ENCODE measurements at places on chromosomes 5 and 9.

GRCh38 chr5:141373673-141374317, at the start of gene PCDHGA6:
PCDHGA6 (plus strand) TSS chr5:141373891; CDS start chr5:141374084, 193 bp downstream.
- peak; percentile 59 for DNase-seq

DNA sequence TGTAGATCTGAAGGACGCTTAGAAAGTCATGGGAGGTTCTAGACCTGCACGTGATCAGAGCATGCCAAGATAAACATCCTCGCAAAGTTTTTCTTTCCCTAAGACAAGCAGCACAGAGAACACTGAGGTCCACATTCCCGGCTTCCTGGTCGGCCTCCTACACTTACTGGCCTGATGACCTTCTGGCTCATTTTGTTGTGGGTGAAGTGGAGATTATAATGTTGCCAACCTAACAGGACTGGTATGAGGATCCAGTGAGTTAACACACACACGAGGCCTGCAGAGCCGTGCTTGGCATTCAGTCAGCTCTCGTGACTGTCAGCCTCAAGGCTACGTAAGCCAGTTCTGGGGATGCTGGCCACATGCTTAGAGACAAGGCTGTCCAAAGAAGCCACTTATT, 186.0 kb downstream of the TENT4A start:
- DNase-seq = peak; percentile 80

DNA sequence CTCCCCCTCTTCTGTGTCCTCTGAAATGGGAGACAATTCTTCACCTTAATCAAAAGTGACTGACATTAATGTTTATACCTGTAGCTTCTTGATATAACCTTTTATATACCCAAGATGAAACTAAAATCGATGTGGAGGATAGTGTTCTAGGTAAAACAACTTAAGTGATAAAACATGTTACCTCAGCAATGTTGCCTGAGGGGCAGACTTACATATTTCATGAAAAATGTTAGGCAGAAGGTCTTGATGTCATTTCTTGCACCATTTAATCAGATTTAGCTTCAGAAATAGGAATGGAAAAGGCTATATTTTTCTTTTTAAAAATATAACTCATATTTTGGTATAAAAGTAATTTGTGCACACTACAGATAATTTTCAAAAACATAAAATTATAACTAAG, 22.7 kb upstream of the MACIR start:
- DNase-seq = no peak

GRCh38 chr5:8550921-8551320, 682.0 kb downstream of the MTRR start:
- peak; percentile 58 for DNase-seq

DNA sequence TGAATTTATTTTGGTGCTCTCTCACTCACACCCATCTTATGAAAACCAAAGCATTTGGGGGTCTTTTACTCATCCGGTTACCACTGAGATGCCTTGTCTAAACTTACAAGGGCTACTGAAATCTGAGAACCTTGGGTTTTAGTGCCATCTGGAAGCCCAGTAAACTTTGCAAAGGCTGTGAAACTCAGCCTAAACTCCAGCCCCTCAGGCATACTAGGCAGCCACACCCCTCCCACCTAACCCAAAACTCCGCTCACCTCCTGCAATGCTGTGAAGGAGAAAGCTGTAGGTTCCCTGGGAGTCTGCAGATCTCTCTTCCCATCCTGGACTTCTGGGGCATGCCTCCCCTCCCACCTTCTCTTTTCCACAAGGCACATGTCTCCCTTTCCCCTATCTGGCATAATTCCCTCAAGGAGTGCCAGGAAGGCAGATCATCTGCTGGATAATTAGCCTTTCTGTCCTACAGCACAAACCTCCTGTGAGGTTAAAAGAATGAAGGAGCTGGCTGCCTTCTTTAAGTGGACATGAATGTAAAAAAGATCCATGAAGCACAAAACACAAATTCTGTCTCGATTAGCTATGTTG, 71.5 kb upstream of the ANXA1 start:
- DNase-seq = no peak

DNA sequence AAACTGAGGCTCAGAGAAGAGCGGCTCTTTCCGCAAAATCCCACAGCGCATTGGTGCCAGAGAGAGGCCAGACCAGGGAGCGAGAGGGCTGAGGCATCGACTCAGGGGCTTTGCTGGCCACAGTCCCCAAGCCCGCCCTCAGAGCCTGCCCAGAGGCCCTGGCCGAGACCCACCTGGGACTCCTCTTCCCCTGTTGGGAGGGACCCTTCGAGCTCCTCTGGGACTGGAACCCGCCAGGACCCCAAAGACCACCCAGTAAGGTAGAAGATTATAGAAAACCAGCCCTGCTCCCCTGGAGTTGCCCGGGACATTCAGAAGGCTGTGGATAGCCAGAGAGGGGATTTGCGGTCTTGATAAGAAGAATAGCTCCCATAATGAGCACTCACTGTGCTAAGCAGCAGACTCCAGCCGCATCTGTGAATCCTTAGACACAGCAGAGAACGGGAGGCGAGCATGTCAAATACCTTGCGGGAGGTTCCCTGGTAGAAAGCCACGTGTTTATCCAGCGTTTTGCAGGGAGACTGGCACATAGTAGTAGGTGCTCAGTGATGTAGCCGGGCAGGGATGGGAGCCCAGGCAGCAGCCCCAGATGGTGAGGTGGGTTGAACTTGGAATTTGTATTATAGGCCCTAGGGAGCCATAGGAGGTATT, 651 bp upstream of the AK1 start:
- no peak for DNase-seq

- DNase-seq = no peak
Observed at GRCh38 chr5:98635656-98636055, 137.8 kb upstream of the RGMB start.

DNA sequence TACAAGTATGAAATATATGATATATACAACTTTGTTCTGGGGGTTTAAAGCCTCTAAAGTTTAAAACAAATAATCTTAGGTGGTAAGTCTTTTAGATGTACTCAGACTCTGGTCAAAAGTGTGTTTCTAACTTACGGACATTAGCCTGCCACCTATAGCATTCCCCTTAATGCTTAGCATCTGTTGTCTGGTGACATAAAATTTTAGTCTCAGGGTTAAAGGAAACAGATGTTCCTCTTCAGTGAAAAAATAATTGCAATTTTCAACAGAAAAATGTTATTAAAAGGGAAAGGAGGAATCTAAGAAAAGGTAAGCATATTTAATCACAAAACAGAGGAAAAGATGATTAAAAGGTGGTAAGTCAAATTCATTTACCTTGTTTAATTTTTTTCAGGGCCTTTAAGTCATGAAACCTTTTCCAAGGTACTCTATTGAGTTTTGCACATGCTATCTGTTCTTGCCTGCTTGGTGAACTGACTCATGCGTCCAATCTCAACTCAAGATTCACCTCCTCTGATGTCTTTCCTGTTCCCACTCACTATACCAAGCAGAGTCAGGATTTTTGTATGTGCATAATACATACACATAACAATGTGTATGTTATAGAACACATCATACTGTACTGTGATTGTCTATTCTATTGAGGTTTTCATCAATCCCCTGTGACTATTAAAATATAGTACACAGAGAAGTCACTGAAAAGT, 7.9 kb downstream of the TMEM167A start:
- DNase-seq = no peak

GRCh38 chr9:113139225-113139829, 11.5 kb upstream of the SLC31A2 start:
- DNase-seq = peak; percentile 70

DNA sequence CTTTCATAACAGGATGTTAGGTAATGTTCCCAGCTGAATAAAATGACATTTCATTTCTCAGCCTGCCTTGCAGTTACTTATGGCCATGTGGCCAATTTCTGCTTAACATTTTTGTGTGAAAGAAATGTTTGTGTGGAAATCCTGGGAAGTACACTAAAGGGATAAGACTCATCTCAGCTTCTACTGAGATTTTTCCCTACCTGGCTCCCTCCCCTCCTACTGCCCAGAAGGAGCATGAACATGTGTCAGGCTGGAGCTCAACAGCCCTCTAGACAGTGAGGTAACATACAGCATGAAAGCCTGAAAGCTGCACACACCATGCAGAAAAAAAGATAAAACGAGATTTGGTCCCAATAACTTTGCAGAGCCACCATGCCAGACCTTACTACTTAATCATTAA, 288.4 kb upstream of the COX7C start:
- DNase-seq = no peak

- no peak for DNase-seq
Observed at GRCh38 chr5:135895474-135896006, at the start of gene IL9. IL9 (minus strand) TSS chr5:135895841; CDS start chr5:135895816, 25 bp downstream.

DNA sequence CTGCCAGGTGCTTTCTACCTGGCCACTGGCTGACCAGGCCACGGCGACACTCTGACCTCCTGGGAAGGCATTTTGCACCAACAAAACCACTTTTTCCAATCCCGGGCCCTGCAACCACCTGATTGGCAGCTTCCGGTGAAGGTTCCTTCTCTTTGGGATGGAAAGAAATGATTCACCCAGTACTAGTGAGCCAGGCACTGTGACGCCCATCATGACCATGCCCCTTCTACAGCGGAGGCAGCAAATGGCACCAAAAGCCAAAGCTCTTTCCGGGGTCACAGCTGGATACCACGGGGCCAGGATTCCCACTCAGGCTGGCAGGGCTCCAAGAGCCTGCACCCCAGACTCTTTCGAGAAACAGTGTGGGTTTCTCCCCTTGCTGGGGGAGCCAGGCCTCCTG, 4.7 kb downstream of the NOTCH1 start:
- no peak for DNase-seq

GRCh38 chr9:69980041-69980440, 63.6 kb upstream of the MAMDC2 start:
- no peak for DNase-seq

- peak; percentile 44 for DNase-seq
Observed at GRCh38 chr5:64417390-64417789, 88.4 kb upstream of the RGS7BP start.

DNA sequence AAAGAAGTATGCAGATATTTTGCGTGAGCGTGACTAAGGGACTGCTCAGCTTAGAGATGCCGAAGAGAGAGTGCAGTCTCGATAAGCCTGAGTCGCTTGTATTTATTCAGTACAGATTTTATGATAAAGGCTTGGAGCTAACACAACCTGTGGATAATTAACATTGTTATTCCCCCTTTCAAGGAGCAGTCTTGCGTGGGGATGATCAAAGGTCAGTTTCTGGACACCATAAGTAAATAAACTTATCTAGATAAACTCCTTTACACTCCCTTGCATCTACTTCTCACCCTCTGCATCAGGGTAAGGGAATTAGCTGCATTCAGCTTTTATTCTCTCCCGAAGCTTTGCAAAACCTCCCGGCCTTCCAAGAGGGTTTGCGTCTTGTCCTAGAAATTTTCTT, 357.8 kb upstream of the ST8SIA4 start:
- DNase-seq = no peak

Data from SK-MEL-5 (cell line).